ENCODE measurements at places on chromosomes 12 and 14.

DNA sequence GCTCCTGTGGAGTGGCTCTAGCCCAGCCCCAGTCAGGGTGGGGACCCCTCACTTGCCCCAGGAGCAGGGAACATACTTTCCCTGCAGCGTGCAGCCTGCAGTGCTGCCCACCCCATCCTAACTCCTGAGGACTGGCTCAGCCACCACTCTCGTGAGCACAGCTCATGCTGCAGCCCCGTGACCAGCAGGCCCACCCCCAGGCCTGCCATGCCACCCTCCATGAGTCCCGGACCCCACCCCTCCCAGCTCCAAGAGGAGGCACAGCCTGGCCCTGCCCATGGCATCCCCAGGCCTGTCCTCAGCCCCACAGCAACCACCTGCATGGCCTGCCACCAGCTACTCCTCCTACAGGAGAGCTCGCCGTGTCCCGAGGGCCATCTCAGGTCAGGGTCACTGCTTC lies 3.9 kb upstream of the JAG2 start:
- no peak for DNase-seq

DNA sequence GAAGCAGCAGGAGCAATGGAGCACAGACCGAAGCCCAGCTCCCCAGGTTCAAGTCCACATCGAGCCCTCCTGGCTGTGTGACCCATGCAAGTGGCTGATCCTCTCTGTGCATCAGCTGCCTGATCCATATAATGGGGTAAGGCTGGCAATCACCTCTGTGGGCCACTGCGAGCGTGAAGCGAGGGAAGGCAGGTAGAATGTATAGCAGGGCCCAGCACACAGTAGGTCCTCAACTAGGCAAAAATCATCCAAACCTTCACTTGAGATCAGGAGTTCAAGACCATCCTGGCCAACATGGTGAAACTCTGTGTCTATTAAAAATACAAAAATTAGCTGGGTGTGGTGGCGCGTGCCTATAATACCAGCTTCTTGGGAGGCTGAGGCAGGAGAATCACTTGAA lies 102.6 kb downstream of the SCARB1 start:
- DNase-seq: no peak

DNA sequence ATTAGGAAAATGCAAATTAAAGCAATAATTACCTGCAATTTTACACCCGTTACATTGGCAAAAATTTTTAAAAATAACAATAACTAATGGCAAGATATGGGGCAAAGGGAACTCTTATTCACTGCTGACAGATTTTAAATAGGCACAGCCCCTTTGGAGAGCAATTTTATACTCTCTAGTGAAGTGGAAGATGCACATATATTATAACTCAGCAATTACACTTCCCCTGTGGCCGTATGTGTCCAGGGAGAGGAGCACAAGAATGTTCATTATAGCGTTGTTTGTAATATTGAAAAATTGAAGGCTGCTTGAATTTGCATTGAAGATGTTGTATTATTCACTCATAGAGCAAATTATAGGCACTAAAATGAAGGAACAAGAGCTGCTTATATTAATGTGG lies 488.3 kb upstream of the ATXN7L3B start:
- no peak for DNase-seq

GRCh38 chr14:106209755-106210154 lies 683.4 kb downstream of the TMEM121 start:
- no peak for DNase-seq

- DNase-seq: no peak
These were observed 14.2 kb upstream of the TAS2R43 start for GRCh38 chr12:11106288-11106687.

DNA sequence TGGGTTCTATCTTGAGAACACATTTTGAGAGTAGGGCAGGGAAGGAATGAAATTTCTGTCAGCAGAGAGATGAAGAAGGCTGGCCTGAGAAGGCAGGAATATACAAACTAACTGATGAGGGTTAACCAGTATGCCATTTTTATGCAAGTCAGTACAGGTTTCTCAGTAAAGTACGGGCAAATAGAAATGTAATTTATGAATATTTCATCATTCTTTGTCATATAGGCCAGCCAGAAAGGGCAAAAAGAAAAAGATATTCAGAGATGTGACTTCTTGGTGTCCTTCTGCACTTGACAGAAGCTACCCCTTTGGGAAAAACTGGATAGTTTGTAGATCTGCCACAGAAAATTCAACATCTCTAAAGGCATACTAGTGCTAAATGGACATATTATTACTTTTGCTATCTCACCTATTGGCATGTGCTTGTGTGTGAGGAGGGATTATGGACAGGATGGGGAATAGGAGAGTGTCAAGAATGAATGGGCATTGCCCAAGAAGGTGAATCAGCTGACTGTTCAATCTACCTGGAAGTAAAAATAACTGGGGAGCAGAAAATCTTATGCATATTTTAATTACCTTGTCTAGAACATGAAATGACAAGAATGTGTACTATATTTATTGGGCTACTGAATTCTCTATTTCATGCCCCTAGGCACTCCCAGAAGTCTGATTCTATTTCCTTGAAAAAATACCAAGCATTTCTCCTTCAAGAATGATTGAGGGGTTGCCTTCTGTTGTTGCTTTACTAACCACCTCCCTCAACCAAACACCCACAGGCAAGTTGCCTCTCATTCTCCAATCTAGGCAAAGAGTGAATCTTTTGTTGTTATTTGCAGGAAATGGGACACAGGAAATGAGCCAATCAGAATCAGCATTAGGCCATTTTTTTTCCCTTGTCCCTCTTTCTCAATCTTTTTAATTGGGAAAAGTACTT lies 175.1 kb upstream of the SLC38A2 start:
- no peak for DNase-seq

GRCh38 chr14:65206078-65206447 lies 103.7 kb upstream of the MAX start:
- DNase-seq: no peak

DNA sequence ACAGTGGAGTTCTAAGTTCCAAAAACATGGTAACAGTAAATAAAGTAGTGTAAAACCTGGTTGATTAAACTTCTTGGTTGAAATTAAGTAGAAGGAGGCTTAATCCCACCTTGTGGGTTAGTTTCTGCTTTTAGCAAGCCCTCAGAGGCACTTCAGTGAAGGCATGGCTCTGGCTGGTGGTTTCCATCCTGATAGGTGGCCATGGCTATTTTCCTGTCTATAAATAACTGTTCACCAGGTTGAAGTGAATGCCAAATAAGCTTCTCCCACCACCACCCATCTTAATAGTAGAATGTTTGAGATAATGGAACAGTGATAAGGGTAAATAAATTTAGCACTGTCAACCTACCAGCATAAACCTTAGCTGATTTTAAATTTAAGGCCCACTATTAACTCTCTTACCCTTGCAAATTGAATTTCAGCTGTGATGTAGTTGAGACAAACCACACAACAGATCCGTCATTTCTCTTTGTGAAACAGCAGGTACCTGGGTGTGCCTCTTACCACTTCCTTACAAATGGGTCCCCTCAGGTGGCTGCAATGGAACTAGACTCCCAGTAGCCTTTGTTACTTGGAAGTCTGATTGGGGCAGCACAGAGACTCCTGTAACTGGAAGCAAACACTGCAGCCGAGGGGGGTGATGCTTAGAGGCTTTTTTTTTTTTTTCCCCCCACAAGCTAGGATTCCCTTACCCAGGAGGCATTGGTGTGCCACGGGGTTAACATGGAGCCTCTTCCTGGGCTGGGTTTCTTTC lies 41.4 kb downstream of the DAAM1 start:
- DNase-seq: no peak

- no peak for DNase-seq
These were observed 50.2 kb downstream of the MIPOL1 start for GRCh38 chr14:37247791-37248461.

GRCh38 chr12:7877420-7877819 lies 4.7 kb upstream of the SLC2A14 start:
- DNase-seq: no peak

DNA sequence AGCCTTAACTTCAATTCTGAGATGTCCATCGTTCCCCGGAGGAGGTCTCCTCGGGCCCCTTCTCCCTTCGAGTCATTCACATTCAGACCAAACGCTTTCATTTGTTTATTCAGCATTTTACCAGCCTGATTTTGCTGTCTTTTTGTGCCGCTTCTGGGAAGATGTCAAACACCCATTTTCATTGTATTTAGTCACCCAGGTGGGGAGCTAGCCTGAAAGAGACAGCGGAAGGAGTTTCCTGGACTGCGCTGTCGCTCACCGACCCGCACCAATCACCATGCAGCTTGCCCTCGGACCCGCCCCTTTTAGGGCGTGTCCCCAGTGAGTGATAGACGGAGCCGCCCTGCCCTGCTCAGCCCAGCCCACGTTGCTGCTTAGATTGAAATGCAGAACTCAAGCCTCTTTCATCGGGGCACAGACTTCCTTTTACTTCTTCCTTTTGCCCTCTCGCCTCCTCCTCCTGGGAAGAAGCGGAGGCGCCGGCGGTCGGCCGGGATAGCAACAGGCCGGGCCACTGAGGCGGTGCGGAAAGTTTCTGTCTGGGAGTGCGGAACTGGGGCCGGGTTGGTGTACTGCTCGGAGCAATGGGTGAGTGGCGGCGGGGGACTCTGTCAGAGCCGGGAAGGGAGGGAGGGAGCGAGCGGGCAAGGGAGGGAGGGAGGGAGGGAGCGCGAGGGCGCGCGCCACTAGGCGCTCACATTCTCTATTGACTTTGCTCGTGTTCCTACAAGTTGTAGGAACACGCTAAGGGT lies at the start of gene PAX9:
Gene PAX9 (plus strand): TSS at position 355 of the 752 bp plus-strand sequence. CDS start 230 bp downstream, at position 585.
- peak; percentile 76 for DNase-seq

DNA sequence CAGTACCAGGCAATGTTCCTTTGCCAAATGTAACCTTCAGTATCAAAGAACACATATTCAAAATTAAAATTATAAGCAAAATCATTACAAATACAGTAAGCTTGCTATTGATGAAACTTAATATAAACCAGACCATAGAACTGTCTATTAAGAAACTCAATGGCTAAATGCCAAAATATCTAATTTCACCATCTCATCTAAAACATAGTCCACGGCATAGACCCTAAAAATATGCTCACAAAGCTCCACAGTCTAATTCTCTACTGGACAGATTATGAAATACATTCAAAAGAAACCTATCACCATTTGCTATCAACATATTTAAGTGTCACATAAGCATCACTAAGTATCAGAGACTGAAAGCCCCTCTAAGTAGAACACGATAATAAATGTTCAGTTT lies 25.2 kb downstream of the DUSP16 start:
- DNase-seq: no peak

- no peak for DNase-seq
These were observed 49.6 kb upstream of the PTCSC3 start for GRCh38 chr14:36226164-36226563.

GRCh38 chr14:67526676-67527459 lies 6.2 kb upstream of the PLEKHH1 start:
- DNase-seq: peak; percentile 41

GRCh38 chr12:111998015-111998414 lies 14.9 kb downstream of the TMEM116 start:
- DNase-seq: no peak

- no peak for DNase-seq
These were observed 73.9 kb upstream of the WSCD2 start for GRCh38 chr12:108055141-108055540.

GRCh38 chr12:107906707-107907106 lies 132.2 kb downstream of the ASCL4 start:
- DNase-seq: no peak

DNA sequence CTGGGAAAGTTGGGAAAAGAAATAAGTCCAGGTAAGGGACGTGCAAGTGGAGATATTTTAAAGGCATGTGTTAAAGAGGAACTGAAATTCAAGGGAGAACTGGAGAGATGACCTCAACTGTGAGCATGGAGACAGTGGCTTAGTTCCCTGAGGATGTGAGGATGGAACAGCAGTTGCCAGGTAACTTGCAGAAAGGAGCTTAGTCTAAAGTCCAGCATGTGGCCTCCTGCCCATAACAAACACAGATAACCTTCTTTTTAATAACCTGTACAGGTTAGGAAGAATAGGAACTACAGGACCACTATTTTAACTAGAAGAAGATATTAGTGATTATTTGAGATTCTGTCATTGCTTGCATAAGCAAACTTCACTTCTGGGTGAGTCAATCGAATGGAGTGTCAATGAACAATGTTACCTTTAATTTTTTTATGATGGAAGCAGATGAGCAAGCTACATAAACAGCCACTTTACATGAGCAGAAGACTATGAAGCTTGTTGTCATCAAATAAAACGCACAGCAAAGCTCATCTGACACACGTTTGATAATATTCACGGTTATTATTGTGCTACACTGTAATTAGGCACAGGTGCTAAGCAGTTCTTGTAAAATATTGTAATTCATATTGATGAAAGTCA lies 291.7 kb upstream of the DDHD1 start:
- DNase-seq: no peak

GRCh38 chr12:100371146-100371545 lies 14.3 kb downstream of the SLC17A8 start:
- DNase-seq: no peak

DNA sequence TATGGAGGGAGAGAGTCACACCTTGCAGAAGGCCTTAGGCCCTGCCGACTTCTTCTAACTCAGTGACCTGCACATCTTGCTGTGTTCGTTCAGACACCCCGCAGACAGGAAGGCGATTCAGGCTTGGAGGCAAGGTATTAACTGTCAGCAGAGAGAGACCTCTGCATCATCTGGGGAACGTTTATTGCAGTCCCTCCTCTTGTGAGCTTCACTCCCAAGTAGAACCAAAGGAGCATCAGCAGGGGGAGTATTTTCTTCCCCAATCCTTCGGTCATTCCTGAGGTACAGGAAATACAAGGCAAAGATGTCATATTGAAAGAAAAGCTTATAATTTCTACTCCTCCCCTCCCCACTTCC lies 217.9 kb downstream of the CRADD start:
- DNase-seq: no peak

- no peak for DNase-seq
These were observed 23.4 kb downstream of the PLEKHG3 start for GRCh38 chr14:64727551-64728071.

DNA sequence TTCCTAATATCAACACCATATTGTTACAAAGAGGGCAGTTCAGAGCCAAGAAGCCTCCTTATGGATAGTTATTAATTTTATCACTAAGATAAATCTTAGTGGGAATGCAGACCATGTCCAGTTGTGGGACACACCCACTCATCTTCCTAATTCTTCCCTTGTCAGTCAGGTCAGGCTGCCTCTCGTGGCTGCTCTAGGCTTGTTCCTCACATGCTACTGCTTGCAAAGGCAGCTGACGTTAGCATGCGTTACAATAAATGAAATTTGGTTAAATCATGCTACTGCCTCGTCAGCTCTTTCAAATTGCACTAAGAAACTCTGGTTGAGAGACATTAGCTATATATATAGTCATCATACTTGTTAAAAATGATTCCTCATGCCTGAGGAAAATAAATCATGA lies 108.4 kb downstream of the CAND1 start:
- no peak for DNase-seq

DNA sequence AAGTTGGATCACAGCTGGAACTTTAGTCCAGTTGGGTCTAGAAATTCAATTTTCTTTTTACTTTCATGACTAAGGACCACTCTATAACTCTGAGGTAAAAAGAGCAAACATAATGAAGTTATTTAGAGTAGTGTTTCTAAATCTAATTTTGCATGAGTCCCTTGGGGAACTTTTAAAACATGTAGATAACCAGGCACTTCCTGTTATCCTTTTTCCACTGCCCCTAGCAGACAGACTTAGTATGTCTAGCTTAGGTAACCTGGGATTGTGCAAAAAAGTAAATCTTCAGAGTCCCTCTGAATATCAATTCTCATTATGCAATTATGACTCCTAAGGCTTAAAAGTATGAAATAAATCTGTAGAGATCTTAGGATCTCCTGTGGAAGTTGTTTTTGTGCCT lies 371.2 kb downstream of the DIO2 start:
- no peak for DNase-seq
